Thymus (tissue), 14 donors: ENCODE measurements at places on chromosomes 11 and 22. TPM values are rescaled to one million over a fixed set of nuclear protein-coding genes. Genes with fewer than 3 reads are reported as not detected.

TTC36 gene
- not detected for polyA plus RNA-seq

SMTNL1 gene
- polyA plus RNA-seq: 0.05 TPM

TMEM45B gene
- 3.4 TPM for polyA plus RNA-seq

CD59 gene
- 156 TPM for polyA plus RNA-seq

CHST1 gene
- polyA plus RNA-seq: 2.5 TPM

UBXN1 gene
- 191 TPM for polyA plus RNA-seq

GGT1 gene
- 26.4 TPM for polyA plus RNA-seq

RAD9A gene
- 35.2 TPM for polyA plus RNA-seq

OR10A4 gene
- not detected for polyA plus RNA-seq

SCN4B gene
- 1.3 TPM for polyA plus RNA-seq
